ENCODE measurements at places on chromosomes 13 and 19. TPM values are rescaled to one million over a fixed set of nuclear protein-coding genes. Genes with fewer than 3 reads are reported as not detected.

ADGRL1 gene
- total RNA-seq: 12.0 TPM

ASF1B gene
- 3.7 TPM for total RNA-seq

CERS1 gene
- 17.7 TPM for total RNA-seq

KLHL1 gene
- total RNA-seq: not detected

NCAN gene
- total RNA-seq: not detected

CTU1 gene
- total RNA-seq: 4.2 TPM

UNC13A gene
- not detected for total RNA-seq

KLF1 gene
- total RNA-seq: 2.1 TPM

SIGLEC11 gene
- total RNA-seq: 1.6 TPM

DOCK6 gene
- 16.2 TPM for total RNA-seq

NEK5 gene
- total RNA-seq: 1.0 TPM

FCHO1 gene
- total RNA-seq: 1.0 TPM

FPR3 gene
- total RNA-seq: 0.52 TPM

ZNF433 gene
- 4.2 TPM for total RNA-seq

PLK5 gene
- total RNA-seq: not detected
